Activated T-cell treated with anti-CD3 and anti-CD28 coated beads, Interleukin-2, amount 50 U/mL, for 72 hours (primary cell): ENCODE measurements at places on chromosomes 4 and X. TPM values are rescaled to one million over a fixed set of nuclear protein-coding genes. Genes with fewer than 3 reads are reported as not detected.

GUCY1A1 gene
- 0.29 TPM for total RNA-seq

CYSLTR1 gene
- total RNA-seq, result 6.6 TPM

LONRF3 gene
- 3.3 TPM for total RNA-seq

PCSK1N gene
- total RNA-seq, result 1.9 TPM

PDGFC gene
- not detected for total RNA-seq

STOX2 gene
- 0.19 TPM for total RNA-seq

FLNA gene
- 777 TPM for total RNA-seq

PNCK gene
- total RNA-seq, result 0.50 TPM

ACTRT1 gene
- not detected for total RNA-seq
